Testis (tissue), 5 donors: ENCODE measurements at places on chromosomes 5 and 9. TPM values are rescaled to one million over a fixed set of nuclear protein-coding genes. Genes with fewer than 3 reads are reported as not detected.

GRCh38 chr9:96555567-96556386 is 63.9 kb downstream of the CDC14B start:
- no peak for DNase-seq

DNA sequence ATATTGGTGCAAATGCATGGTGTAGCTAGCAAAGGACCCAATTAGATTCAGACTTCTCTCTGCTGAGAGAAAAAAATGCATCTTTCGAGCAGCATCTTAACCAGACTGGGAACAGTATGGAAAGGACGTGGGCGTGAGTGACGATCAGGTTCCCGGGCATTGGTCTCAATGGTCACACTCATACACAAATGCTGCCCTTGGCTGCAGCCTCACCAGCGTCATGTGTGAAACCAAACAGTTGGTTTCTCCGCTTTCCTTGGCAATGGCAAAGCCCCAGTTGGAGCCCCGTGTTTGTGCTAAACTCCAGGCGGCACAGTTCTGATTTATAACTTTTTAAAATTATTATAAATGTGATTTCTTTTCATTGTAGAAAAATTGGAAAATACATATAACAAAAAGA is 237.8 kb downstream of the SEC61B start:
- DNase-seq = no peak

GRCh38 chr5:126878634-126879033 is 101.7 kb downstream of the LMNB1 start:
- DNase-seq = peak; percentile 36

GRCh38 chr5:24547132-24547531 is 97.6 kb downstream of the CDH10 start:
- DNase-seq = no peak

DNA sequence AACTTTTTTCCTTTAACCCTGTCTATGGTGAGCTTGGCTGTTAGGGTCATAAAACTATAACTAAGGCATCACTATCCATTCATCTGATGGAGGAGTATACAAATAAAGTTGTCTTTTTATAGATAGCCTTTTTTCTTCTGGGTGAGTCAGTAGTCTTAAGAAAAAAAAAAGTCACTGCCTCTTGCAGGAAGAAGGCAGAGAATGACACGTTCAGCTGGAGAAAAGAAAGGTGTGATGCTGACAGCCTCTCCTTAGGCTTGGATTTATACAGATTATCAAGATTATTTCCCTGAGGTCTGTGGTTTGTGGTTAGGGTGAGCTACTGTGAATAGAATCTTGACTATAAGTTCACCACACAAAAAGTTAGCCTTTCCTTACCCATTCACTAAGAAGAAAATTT is 23.0 kb downstream of the EPB41L4B start:
- DNase-seq = no peak

DNA sequence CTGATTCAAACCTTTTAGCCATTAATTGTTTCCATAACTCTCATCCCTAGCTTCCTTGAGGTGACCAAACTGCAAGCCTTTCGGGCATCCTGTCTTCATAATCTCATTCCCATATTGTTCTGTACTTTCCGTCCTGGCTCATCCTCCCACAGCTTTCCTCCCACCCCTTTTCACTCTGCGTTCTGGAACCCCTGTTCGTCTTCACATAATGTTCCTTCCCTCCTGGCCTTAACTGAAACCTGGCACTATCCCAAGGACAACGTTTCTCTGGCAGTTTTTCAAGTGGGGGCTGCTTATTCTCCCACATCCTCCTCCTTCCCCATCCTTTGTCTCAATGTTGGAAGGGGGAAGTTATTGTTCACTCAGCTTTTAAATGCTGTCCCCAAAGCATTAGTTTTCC is 1.5 kb downstream of the ZNF189 start:
- peak; percentile 84 for DNase-seq

- DNase-seq = no peak
Observed at GRCh38 chr5:107467137-107467932, 203.4 kb downstream of the EFNA5 start.

Gene ZNF366
- 1.4 TPM for total RNA-seq

Gene HMCN2
- 15.5 TPM for total RNA-seq
